ENCODE measurements at places on chromosomes 4 and X.

DNA sequence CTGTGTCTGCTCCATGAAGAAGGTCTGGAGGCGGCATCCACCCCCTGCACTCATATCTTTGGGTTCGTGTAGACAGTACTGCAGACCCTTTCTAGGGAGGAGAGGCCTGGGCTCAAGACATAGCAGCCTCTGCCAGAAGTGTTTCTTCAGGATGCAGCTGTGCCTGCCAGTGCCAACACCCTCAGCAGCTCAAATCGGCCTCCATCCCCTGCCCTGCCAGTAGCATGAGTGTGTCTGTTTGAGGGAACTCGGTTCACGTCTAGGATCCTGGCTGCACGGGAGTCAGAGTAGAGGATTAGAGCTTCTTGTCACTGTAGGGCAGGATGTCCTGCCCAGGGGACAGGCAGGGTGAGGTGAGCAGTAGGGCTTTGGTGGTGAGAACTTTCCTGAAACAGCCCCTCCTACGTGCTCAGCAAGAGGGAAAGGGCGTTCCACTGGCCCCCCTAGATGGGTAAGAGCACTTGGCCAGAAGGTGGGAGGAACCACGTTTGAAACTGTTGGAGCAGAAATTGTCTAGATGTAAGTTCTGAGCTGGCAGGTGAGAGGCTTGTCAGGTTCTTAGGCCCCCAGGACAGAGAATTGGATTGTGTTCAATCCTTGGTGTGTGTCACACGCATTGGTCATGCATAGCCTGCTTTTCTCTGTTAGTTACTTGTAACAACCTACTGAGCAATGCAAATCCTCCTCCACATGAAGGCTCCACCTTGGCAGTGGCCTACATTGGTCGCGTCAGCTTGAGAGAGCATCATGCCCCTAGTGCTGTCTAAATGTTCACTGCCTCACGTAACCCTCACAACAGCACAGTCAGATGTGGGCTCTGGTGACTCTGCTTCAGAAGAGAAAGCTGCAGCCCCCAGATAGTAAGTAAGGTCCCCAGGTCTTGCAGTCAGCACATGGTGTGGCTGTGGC lies 25.8 kb upstream of the FAM193A start:
- DNase-seq, result no peak
- peaks cover 80% of the 10 kb centered on the region for H3K36me3 ChIP-seq
- H3K4me1 ChIP-seq, result no peaks in the 10 kb centered on the region
- H3K27me3 ChIP-seq, result no peaks in the 10 kb centered on the region
- H3K27ac ChIP-seq, result peak overlapping the region; percentile 32

DNA sequence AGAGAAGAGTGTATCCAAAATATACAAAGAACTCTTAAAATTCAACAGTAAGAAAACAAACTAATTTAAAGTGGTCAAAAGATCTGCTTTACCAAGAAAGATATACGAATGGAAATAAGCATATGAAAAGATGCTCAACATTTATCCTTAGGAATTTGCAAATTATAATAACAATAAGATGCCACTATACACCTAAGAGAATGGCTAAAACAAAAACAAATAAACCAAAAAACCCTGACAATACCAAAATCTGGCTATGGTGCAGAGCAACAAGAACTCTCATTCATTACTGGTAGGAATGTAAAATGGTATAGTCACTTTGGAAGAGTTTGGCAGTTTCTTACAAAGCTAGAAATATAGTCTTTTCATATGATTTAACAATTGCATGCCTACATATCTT lies 545.7 kb upstream of the AGA start:
- no peaks in the 10 kb centered on the region for H3K4me1 ChIP-seq
- no peaks in the 10 kb centered on the region for H3K27me3 ChIP-seq
- no peak overlapping the region for H3K27ac ChIP-seq
- no peak overlapping the region for H3K4me3 ChIP-seq
- DNase-seq, result no peak
- H3K36me3 ChIP-seq, result no peaks in the 10 kb centered on the region

- H3K27me3 ChIP-seq, result no peaks in the 10 kb centered on the region
- no peak overlapping the region for H3K4me3 ChIP-seq
- DNase-seq, result no peak
- no peaks in the 10 kb centered on the region for H3K4me1 ChIP-seq
- H3K27ac ChIP-seq, result no peak overlapping the region
- H3K36me3 ChIP-seq, result peaks cover 1% of the 10 kb centered on the region
Observed at GRCh38 chr4:40118861-40119260, 62.2 kb downstream of the N4BP2 start.

GRCh38 chr4:169045862-169046584 lies 36.0 kb upstream of the CBR4 start:
- H3K4me1 ChIP-seq, result no peaks in the 10 kb centered on the region
- H3K27ac ChIP-seq, result no peak overlapping the region
- no peaks in the 10 kb centered on the region for H3K36me3 ChIP-seq
- no peak for DNase-seq
- H3K4me3 ChIP-seq, result no peak overlapping the region
- H3K27me3 ChIP-seq, result no peaks in the 10 kb centered on the region

GRCh38 chrX:111609206-111609605 lies 71.8 kb upstream of the ALG13 start:
- no peak for DNase-seq
- H3K36me3 ChIP-seq, result no peaks in the 10 kb centered on the region
- H3K27ac ChIP-seq, result no peak overlapping the region
- no peak overlapping the region for H3K4me3 ChIP-seq
- H3K4me1 ChIP-seq, result no peaks in the 10 kb centered on the region
- no peaks in the 10 kb centered on the region for H3K27me3 ChIP-seq

GRCh38 chrX:103538728-103539127 lies 19.4 kb upstream of the RAB40A start:
- no peaks in the 10 kb centered on the region for H3K4me1 ChIP-seq
- H3K4me3 ChIP-seq, result no peak overlapping the region
- no peaks in the 10 kb centered on the region for H3K27me3 ChIP-seq
- peak; percentile 6 for DNase-seq
- peak overlapping the region; percentile 74 for H3K27ac ChIP-seq

All from small intestine (tissue), 16 donors.